ENCODE measurements at places on chromosomes 7 and 10.

GRCh38 chr10:123868038-123869019 lies 23.3 kb downstream of the CPXM2 start:
- DNase-seq = no peak

DNA sequence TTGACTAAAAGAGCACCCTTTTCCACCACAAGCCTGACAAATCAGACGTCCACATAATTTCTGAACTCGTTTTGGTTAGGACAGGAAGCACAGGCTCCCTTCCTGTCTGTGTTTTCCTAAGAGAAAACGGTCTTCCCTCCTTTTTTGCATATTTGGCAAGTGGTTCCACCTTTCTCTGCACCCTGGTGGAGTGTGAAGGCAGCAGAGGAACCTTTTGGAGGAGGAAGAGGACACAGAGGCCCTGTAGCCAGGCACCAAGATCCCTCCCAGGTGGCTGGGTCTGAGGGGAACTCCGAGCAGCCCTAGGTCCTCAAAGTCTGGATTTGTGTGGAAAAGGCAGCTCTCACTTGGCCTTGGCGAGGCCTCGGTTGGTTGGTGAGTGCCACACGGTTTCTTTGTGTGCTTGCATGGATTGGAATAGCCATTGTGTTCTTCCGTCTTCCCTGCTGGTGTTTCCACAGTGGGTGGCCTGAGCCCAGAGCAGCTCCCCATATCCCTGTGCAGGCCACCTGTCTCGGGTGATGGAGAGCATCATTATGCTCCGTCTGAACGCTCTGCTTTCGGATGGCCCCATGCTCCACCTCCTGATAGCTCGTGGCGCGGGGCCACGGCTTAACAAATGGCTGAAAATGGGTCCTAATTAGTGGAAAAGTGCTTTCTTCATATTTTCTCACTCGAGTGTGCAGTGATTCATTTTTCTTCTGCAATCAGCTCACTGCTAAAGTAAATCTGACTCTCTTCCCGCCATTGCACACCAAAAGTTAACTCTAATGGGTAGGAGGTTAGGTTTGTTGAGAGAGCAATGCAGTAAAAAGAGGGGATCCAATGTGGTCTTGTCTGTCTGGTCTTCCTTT lies 4.2 kb downstream of the IKZF1 start:
- DNase-seq = no peak

- no peak for DNase-seq
Observed at GRCh38 chr10:12877150-12877549, 124.4 kb downstream of the CCDC3 start.

- no peak for DNase-seq
Observed at GRCh38 chr10:5545778-5546710, 21.3 kb downstream of the CALML3 start.

DNA sequence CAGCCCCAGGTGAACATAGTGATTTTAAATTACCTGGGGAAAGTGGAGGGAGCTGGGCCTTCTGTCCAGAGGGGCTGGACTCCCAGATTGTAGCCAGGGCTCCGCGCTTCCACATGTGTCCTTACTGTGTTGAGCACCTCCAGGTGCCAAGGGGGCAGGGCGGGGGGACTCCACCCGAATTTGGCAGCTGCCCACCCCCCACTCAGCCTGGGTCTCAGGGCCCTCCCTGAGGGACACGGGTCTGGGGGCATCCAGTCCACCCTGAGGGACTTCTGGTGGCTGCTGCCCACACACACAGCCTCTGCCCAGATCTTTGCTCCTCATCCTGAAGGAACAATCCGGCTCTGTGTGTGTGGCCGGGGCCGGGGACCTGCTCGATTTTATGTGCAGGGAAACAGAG lies 28.2 kb upstream of the ADGRA1 start:
- DNase-seq = no peak

DNA sequence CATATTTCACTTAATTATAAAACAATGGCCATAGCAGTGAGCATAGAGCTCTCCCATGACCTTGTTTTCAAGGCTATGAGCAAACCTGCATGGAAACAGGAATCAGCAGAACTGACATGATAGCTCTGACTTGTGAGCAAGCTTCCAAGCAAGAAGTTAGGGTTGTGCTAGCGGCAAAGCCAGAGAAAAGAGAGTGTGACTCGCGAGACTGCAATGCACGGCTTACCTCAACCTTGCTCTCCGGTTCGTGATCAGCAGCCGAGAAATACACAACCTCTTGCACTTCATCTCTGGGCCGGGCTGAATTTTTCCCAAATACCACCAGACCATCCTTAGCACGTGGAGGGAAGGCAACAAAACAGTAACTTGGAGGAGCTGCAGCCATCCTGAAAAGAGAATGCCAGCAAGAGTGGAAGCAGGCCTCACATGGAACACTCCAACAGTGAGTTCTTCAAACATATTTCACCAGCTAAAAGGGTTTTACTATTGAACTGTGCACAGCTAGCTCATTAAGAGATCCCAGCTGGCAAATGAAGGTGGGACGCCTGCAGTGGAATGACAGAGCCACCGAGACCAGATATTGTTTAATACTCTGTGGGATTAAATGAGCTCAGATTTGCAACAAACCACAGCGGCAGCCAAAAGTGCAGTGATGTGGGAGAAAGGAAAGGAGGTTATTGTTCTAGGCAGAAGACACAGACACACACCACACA lies 20.8 kb downstream of the SCRN1 start:
- no peak for DNase-seq

GRCh38 chr7:43701500-43701854 lies 27.8 kb downstream of the COA1 start:
- DNase-seq = no peak

GRCh38 chr10:6530211-6530840 lies 49.8 kb downstream of the PRKCQ start:
- no peak for DNase-seq

DNA sequence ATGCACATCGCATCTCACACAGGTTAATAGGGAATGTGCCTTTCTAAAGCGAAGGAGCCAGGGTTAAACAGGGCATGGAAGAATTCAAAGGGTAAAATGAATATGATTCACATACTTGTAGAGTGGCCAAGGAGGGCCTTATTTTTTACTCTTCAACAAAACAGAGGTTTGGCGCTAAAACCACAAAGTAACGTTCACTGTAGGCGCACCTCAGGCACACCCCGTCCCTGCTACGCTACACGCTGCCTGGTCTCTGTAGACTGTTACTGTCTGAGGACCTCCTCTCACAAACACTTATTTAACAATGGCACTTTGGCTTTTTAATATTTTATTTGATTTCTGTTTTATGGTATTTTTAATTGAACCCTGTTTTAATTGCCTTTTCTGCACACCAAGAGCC lies 462.1 kb upstream of the GALNT17 start:
- no peak for DNase-seq

- DNase-seq = no peak
Observed at GRCh38 chr10:97355571-97355975, 21.0 kb upstream of the FRAT2 start.

DNA sequence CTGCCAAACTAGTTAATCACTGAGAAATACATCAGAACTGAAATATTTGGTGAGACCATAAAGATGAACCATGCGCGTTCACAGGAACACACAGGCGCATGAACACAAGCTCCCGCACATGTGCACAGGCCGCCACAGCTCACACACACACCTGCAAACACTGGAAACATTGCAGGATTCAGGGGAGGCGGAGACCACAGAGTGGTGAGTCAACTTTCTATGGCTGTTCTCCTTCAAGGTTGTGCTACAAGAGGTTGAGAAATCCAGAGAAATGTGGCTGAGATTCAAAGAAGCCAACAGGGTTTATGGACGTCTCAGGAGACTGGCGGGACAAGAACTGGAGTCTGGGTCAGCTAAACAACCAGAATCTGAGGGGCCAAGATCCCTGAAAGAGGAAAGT lies 17.8 kb downstream of the ESYT2 start:
- DNase-seq = no peak

- no peak for DNase-seq
Observed at GRCh38 chr7:148079206-148080080, 511.1 kb upstream of the C7orf33 start.

GRCh38 chr7:133652547-133652946 lies 399.7 kb downstream of the EXOC4 start:
- DNase-seq = no peak

GRCh38 chr10:75117995-75118394 lies 6.5 kb downstream of the SAMD8 start:
- DNase-seq = no peak

DNA sequence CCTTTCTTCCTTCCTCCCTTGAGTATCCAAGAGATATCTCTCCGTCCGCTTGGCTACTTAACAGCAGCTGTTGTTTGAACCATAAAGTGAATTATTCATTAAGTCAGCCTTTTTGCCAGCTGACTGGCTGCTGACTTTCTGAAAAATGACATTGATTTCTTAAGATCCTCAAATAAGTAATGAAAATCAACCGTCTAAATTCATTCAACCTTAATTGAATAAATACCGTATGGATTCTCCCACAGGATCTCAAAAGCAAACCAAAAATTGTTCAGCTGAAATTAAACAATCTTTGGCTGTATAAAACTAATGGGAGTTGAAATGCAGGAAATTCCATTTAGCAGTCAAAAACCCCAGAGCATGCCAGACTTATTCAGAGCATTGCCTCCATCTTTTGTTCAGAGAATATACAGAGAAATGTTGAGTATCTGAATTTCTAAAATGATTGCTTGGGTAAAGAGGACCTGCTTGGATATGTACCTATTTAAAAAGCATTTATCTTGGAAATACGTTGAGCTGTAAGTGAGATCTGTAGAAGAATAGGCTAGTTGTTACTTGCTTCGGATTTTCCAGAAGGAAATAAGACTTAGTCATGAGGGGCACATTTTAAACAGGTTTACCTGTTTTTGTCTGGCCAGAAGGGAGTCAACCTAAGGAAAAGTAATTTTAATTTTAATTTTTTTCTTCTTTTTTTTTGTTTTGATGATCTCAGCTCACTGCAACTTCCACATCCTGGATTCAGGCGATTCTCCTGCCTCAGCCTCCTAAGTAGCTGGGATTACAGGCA lies 136.2 kb downstream of the PLXDC2 start:
- DNase-seq = no peak

DNA sequence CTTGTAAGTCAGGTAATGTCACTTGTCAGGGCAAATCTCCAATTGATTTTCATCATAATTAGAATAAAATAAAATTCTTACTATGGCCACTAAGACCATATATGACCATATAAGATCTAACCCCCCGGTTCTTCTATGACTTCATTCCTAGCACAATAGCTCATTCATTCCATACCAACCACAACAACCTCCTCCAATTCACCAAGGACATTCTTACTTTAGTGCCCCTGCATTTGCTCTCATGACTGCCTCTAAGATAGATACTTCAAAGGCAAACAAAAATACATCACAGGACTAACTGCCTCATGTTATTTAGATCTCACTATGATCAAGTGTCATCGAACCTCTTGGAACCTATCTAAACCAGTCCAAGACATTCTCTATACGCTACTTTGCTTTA lies 90.8 kb downstream of the SNX13 start:
- no peak for DNase-seq

DNA sequence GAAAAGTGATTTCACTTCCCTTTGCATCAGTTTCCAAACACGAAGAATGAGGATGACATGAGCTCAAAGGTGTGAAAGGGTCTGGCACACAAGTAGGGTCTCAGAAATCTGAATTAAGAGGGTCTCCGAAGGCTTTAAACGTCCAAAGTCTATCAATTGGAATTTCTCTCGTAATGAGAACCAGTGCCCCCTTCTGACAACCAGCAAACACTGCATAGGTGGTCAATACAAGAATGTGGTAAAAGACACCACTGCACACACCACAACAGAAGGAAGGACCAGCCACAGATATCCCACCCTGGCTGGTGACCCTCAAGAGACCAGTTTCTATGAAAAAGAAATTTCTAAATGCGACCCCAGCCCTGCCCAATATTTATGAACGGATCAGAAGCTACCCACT lies 78.1 kb downstream of the CALN1 start:
- no peak for DNase-seq

GRCh38 chr7:4830176-4830575 lies 31.7 kb downstream of the PAPOLB start:
- DNase-seq = no peak
